Neuronal stem cell (in vitro differentiated cells): ENCODE measurements at places on chromosomes 12 and 14.

GRCh38 chr14:104138718-104139459, 502 bp downstream of the KIF26A start:
- peaks cover 16% of the 10 kb centered on the region for H3K27me3 ChIP-seq
- H3K4me3 ChIP-seq, result peak overlapping the region; percentile 89
- H3K27ac ChIP-seq, result no peak overlapping the region
- peaks cover 40% of the 10 kb centered on the region for H3K4me1 ChIP-seq

DNA sequence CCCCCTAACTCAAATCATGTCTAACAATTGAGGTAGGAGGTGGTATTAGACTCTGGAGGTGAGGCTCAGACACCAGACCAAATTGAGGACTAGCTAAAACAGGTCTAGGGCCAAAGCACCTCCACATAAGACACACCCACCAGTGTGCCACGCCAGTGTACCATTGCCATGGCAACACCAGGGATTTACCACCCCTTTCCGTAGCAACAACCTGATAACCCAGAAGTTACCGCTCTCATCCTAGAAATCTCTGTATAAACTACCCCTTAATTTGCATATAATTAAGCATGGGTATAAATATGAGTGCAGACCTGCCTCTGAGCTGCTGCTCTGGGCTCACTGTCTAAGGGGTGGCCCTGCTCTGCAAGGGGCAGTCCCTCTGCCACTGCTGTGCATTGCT, 57.4 kb upstream of the PPP2R5C start:
- no peaks in the 10 kb centered on the region for H3K36me3 ChIP-seq
- peaks cover 22% of the 10 kb centered on the region for H3K27me3 ChIP-seq
- DNase-seq, result no peak
- H3K4me3 ChIP-seq, result no peak overlapping the region

- H3K4me3 ChIP-seq, result peak overlapping the region; percentile 10
- no peaks in the 10 kb centered on the region for H3K36me3 ChIP-seq
- no peaks in the 10 kb centered on the region for H3K27me3 ChIP-seq
- DNase-seq, result no peak
- H3K27ac ChIP-seq, result no peak overlapping the region
These were observed 3.8 kb downstream of the POMT2 start for GRCh38 chr14:77316872-77317301.

DNA sequence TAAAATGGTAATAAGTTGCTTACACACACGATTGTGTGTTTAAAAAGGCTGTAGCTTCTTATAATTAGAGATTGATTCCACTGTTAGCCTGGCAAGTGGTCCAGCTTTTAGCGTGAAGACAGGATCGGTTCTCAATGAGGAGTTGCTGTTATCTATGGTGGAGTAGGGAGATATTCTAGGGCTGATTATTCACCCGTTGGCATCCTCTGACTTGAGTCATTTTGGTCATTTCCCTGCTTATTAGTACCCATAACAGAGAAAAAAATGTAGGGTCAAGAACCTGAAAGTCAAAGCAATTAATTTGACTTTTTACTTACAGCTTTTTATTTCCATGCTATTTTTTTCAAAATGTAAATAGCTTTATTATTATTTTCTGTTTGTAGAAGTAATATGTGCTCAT, 76.0 kb downstream of the KCNK13 start:
- H3K36me3 ChIP-seq, result no peaks in the 10 kb centered on the region
- no peaks in the 10 kb centered on the region for H3K4me1 ChIP-seq
- no peaks in the 10 kb centered on the region for H3K27me3 ChIP-seq
- H3K4me3 ChIP-seq, result no peak overlapping the region

DNA sequence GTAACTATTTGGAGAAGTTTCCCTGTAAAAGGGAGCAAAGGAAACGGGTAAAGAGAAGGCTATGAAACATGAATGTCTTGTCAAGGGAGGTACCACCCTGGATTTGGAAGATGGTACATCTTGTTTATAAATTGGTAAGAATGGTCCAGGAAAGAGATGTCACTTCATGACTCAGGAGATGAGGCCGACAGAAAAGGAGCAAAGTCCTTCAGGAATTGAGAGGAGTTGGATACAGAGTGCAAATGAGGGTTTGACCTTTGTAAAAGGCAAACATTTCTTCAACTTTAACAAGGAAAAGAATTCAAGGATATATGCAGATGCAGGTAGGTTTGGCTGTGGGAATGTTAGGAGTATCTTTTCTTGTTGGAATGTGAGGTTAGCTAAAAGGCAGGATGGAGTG, 30.8 kb downstream of the NDUFA9 start:
- H3K36me3 ChIP-seq, result peaks cover 51% of the 10 kb centered on the region
- no peaks in the 10 kb centered on the region for H3K27me3 ChIP-seq
- no peaks in the 10 kb centered on the region for H3K4me1 ChIP-seq
- no peak for DNase-seq

GRCh38 chr12:47990351-47991105, 13.7 kb downstream of the COL2A1 start:
- H3K4me3 ChIP-seq, result no peak overlapping the region
- H3K27me3 ChIP-seq, result no peaks in the 10 kb centered on the region
- H3K4me1 ChIP-seq, result peaks cover 18% of the 10 kb centered on the region
- H3K27ac ChIP-seq, result no peak overlapping the region

DNA sequence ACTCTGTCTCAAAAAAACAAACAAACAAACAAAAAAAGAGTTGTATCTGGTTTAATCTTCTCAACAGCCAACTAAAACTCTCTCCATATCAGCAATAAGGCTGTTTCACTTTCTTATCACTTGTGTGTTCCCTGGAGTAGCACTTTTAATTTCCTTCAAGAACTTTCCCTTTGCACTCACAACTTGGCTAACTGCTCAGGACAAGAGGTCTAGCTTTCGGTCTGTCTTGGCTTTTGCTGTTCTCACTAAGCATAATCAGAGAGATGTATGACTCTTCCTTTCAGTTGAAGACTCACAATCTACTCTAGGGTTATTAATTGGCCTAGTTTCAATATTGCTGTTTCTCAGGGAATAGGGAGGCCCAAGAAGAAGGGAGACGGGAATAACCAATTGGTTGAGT, 12.3 kb downstream of the NEMP1 start:
- H3K36me3 ChIP-seq, result peaks cover 94% of the 10 kb centered on the region
- peaks cover 1% of the 10 kb centered on the region for H3K4me1 ChIP-seq
- no peak for DNase-seq
- no peak overlapping the region for H3K4me3 ChIP-seq
- H3K27ac ChIP-seq, result no peak overlapping the region

DNA sequence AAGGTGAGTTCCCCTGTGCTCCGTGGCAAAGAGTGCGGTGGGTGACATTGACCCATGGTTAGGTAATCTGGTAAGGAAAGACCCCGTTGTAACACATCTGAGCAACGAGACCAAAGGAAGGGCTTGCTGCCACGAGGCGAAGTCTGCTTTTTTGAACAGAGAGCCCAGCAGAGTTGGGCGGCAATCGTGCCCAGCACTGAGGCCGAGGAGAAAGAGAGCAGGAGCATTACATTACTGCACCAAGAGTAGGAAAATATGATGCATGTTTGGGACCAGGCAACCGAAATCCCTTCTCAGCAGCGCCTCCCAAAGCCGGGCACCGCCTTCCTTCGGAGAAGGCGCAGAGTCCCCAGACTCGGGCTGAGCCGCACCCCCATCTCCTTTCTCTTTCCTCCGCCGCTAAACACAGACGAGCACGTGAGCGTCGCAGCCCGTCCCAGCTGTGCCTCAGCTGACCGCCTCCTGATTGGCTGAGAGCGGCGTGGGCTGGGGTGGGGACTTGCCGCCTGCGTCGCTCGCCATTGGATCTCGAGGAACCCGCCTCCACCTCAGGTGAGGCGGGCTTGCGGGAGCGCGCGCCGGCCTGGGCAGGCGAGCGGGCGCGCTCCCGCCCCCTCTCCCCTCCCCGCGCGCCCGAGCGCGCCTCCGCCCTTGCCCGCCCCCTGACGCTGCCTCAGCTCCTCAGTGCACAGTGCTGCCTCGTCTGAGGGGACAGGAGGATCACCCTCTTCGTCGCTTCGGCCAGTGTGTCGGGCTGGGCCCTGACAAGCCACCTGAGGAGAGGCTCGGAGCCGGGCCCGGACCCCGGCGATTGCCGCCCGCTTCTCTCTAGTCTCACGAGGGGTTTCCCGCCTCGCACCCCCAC, at the start of gene HIF1A:
HIF1A (plus strand) TSS at position 684 of the 865 bp plus-strand sequence. CDS start 292 bp downstream, outside the sequence.
- peaks cover 2% of the 10 kb centered on the region for H3K36me3 ChIP-seq
- H3K4me1 ChIP-seq, result peaks cover 8% of the 10 kb centered on the region
- peak within 1 kb of the TSS; percentile 100 for H3K27ac ChIP-seq
- no peaks in the 10 kb centered on the region for H3K27me3 ChIP-seq
- peak; percentile 98 for DNase-seq

GRCh38 chr12:118237052-118237665, 101.2 kb downstream of the PEBP1 start:
- H3K4me1 ChIP-seq, result peaks cover 1% of the 10 kb centered on the region
- no peak for DNase-seq
- no peaks in the 10 kb centered on the region for H3K36me3 ChIP-seq

GRCh38 chr12:124273630-124274029, 21.3 kb upstream of the RFLNA start:
- H3K27ac ChIP-seq, result no peak overlapping the region
- H3K36me3 ChIP-seq, result no peaks in the 10 kb centered on the region
- DNase-seq, result no peak
- H3K4me1 ChIP-seq, result peaks cover 1% of the 10 kb centered on the region
- H3K27me3 ChIP-seq, result no peaks in the 10 kb centered on the region

DNA sequence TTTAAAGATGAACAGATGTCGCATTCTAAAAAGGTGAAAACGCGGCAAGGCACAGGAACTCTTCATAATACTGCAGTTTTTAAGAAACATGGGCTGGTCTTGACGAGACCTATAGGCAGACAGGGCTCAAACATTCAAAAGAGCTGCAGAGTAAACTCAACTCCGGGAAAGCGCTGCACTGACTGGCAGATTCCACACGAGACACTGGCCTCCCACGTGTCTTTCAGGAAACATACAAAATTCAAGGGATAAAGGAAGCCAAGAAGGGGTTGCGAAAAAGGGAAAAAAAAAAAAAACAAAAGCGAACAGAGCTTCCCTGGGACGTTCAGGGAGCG, 614 bp upstream of the ARF6 start:
- H3K36me3 ChIP-seq, result peaks cover 36% of the 10 kb centered on the region
- no peaks in the 10 kb centered on the region for H3K4me1 ChIP-seq
- H3K27ac ChIP-seq, result peak overlapping the region; percentile 90
- peak; percentile 51 for DNase-seq

DNA sequence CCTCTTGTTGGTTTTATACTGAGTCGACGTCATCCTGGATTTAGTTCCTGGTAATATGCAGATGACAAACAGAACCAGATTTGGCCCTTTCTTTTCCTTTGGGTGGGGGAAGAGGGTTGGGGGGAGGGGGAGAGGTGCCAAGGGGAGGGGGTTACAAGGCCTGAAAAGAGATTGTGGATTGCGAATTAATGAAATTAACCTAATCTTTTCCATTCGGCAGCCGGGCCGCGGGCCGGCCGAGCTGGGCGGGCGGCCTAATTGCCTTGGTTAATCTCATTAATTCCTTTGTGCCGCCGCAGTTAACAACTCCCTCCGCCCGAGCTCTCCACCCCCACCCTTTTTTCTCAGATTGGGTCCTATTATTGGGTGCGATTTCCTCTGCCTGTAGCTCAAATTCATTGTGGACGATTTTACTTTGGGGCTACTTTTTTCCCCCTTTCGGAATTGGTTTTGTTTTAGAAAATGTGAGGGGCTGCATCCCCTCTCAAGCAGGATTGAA, 387 bp upstream of the GSC start:
- H3K36me3 ChIP-seq, result no peaks in the 10 kb centered on the region
- no peak overlapping the region for H3K4me3 ChIP-seq
- H3K27ac ChIP-seq, result no peak overlapping the region
- no peak for DNase-seq

DNA sequence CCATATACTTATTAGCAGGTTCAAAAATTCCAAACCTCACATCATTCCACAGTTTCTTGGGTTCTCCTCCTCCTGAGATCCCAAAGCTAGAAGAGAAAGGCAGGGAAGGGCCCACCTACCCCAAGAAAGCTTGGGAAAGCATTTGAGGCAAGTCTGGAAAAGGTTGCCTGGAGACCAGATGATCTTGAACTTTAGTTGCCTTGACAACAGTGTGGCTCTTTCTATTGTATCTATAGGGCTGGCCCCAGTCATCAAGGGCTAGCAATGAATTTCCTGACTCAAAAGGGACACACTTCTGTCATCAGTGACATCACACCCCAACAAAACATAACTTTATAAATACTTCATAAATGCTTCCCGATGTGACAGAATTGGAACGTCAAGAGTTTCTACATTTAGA, 40.0 kb downstream of the ZFYVE1 start:
- peaks cover 15% of the 10 kb centered on the region for H3K4me1 ChIP-seq
- no peak overlapping the region for H3K4me3 ChIP-seq
- H3K27ac ChIP-seq, result no peak overlapping the region
- DNase-seq, result no peak

DNA sequence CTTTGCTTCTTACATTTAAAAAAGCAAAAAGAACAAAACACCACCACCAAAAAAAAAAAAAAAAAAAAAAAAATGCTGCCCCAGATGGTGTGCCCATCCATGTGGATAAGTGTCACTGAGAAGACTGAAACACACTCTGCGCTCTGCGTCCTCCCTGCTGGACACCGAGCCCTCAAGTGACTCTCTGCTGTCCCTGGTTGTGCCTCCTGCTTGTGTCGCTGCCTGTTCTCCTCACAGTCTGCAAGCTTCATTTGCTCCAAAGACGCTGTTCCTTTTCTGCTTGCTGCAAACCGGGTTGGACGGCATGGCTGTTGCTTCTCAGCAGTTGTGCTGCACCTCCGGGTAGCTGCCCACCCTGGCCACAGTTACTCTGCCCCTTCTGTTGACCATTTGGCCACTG, 276.2 kb upstream of the ATP2B1 start:
- no peak for DNase-seq
- no peak overlapping the region for H3K27ac ChIP-seq
- no peaks in the 10 kb centered on the region for H3K36me3 ChIP-seq
- no peaks in the 10 kb centered on the region for H3K27me3 ChIP-seq
- H3K4me1 ChIP-seq, result peaks cover 3% of the 10 kb centered on the region

DNA sequence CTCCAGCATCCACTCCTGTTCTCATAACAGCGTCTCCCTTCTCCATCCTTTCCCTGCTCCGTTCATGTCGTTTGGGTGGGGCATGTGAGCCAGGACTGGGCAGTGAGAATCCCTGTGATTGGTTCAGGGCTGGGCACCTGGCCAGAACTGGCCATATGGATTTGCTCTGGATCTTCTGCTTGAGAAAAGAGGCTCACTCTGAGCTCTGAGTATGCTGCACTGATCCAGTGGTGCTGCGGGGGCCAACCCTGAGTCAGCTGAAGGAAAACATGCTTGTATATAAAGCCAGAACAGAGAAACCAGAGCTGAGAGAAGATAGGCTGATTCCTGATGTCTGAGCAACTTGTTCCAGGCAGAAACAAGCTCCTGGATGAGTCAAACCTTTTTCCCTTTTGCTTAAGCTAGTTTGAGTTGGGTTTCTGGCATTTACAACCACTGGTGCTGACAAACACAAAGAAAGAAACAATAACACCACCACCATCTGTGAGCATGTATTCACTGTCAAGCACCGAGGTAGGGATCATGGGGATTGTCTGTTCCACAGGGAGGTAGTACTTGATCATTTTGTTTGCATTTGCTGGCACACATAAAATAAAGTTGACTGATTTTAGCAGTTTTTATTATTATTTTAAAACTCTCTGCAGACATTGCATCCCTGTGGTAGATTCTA, 14.0 kb upstream of the HPD start:
- H3K27ac ChIP-seq, result no peak overlapping the region
- no peak overlapping the region for H3K4me3 ChIP-seq
- H3K36me3 ChIP-seq, result no peaks in the 10 kb centered on the region
- DNase-seq, result no peak
- no peaks in the 10 kb centered on the region for H3K4me1 ChIP-seq
- H3K27me3 ChIP-seq, result no peaks in the 10 kb centered on the region

- no peaks in the 10 kb centered on the region for H3K36me3 ChIP-seq
- H3K27me3 ChIP-seq, result no peaks in the 10 kb centered on the region
- H3K4me3 ChIP-seq, result no peak overlapping the region
- no peak overlapping the region for H3K27ac ChIP-seq
These were observed 508.1 kb downstream of the DIO2 start for GRCh38 chr14:79703209-79703608.

- no peak overlapping the region for H3K27ac ChIP-seq
- H3K4me1 ChIP-seq, result no peaks in the 10 kb centered on the region
- H3K4me3 ChIP-seq, result no peak overlapping the region
- H3K36me3 ChIP-seq, result no peaks in the 10 kb centered on the region
- no peak for DNase-seq
These were observed 4.0 kb upstream of the RNASE10 start for GRCh38 chr14:20501346-20501745.
